ENCODE measurements at places on chromosomes 5 and 9.

- DNase-seq, result no peak
These were observed 53.7 kb upstream of the BOD1 start for GRCh38 chr5:173670130-173670651.

DNA sequence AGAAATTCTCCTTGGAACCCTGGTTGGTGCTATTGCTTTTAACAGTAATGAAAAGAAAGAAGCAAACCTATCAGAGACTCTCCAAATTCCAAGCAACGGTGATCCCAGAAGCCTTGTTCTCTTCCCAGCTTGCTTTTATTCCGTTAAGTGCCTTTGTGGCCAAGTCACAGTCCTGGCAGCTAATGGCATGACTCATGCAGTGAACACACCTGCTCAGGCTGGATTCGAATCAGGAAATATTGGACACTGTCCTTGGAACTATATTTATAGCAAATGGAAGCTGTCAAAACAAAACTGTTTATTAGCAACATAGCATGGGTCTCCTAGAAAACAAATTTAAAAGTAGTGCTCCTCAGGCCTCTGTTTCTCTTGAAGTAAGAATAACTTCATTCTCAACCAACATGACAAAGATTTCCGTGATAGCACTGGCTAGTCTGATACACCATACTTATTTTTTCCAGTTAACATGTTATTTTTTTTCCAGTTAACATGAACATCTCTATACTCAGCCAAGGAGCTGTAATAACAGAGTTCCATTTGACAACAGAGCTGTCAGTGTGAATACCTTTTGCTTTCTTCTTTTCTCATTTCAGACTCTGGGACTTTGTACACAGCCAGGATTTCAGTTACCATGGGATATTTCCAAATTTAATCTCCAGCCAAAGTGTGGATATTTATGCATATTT is 502.4 kb downstream of the GADD45G start:
- DNase-seq, result no peak

GRCh38 chr5:150148117-150148927 is 7.3 kb downstream of the PDGFRB start:
- no peak for DNase-seq

GRCh38 chr5:155983954-155984353 is 343.0 kb upstream of the SGCD start:
- DNase-seq, result no peak

DNA sequence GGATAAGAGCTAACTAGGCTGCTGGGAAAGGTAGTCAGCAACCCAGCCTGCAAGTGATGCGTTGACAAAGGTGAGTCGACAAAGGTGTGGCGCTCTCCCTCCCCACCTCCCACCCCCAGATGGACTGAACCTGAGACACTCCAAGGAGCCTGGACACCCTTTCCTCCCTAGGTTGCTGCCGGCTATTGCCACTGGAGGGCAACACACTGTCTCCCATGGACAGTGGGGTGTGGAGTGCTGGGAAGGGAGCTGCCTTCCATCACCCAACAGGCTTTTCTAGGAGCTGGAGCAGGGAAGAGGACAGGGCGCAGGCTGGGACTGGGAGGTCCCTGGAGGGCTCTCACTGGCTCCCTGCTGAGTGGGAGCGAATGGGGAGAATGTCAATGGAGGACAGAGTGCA is 75.4 kb upstream of the ARAP3 start:
- DNase-seq, result no peak

DNA sequence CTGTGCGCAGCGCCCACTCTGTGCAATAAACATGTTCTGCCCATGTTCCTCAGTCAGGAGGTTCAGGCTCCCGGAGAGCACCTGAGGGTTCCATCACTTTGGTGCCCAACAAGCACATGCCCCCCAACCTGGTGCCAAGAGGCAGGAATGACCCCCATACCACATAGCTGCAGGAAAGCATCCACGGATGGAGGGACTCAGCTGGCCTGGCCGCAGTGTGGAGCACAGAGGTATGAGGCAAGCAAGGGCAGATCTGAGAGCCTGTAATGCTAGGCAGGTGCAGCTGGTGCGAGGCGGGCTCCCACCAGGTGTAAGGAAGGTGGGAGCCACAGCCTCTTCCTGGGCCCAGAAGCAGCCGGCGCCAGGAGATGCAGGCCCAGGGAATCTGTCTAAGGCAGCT is 4.3 kb upstream of the MRNIP start:
- DNase-seq, result no peak

DNA sequence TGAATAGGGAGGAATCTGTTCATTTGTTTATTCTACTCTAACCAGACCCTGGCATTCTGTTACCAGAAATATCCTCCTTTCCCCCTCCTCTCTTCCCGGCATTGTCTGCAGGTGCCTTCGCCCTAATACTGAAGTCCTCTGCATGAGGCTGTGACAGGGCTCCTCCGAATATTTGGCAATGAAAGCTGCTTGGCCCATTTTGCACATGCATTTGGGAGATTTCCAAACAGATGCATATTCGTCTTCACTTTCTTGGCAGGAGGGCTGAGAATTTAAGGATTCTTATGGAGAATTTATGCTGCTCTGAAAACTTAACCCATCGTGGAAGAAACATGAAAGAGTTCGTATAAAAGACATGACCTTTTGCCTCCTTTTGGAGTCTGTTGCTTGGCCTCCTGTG is 484.0 kb downstream of the ZNF608 start:
- no peak for DNase-seq

GRCh38 chr9:85007748-85008147 is 338.2 kb downstream of the NTRK2 start:
- no peak for DNase-seq

DNA sequence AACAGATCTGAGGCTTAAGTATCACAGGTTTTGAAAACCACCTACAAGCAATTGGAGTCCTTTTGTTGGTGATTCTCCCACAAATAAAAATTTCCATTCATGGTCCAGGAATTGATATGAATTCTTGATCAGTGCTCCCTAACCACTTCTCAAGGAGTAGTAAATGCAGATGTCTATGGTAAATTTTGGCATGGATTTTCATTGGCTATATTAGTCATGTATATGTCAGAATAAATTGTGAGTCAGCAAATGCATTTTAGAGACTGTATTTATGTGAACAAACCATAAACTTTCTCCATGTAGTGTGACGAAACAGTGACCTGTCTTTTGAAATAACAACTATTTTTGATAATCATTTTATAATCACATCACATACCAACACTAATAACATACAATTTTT is 611.1 kb downstream of the HTR1A start:
- no peak for DNase-seq

- DNase-seq, result no peak
These were observed 29.8 kb upstream of the SEC16A start for GRCh38 chr9:136512651-136513071.

GRCh38 chr9:113465599-113466140 is 2.1 kb downstream of the RGS3 start:
- DNase-seq, result no peak

GRCh38 chr9:126331964-126332748 is 5.5 kb downstream of the MVB12B start:
- no peak for DNase-seq

- DNase-seq, result no peak
These were observed 50.2 kb upstream of the SLC44A1 start for GRCh38 chr9:105194234-105194633.

DNA sequence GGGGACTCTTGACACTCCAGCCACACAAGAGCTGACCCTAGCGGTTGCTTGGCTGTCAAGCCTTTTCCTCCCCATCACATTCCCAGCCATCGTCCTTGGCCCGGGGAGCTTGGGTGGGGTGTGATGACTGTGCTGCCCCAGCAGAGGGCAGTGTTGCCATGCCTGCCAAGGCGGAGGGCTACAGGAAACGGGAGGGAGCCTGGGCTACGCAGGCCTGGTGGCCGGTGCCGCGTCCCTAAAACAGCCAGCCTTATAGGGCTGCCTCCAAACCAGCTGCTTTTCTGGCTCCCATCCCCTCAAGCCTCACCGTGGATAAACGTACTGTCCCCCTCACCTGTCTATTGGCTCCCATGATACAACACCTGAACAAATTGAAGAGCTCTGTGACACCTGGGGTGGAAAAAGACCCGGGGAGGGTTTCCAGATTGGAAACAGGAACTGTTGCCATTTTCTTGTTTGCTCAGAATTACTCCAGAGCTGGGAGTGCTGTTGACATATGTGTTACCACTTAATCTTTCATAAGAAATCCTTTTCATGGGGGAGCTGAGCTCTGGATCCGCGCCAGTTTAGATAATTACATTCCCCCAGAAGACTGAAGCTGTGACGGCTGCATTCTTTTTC is 72.8 kb upstream of the ASTN2 start:
- DNase-seq, result peak; percentile 63

DNA sequence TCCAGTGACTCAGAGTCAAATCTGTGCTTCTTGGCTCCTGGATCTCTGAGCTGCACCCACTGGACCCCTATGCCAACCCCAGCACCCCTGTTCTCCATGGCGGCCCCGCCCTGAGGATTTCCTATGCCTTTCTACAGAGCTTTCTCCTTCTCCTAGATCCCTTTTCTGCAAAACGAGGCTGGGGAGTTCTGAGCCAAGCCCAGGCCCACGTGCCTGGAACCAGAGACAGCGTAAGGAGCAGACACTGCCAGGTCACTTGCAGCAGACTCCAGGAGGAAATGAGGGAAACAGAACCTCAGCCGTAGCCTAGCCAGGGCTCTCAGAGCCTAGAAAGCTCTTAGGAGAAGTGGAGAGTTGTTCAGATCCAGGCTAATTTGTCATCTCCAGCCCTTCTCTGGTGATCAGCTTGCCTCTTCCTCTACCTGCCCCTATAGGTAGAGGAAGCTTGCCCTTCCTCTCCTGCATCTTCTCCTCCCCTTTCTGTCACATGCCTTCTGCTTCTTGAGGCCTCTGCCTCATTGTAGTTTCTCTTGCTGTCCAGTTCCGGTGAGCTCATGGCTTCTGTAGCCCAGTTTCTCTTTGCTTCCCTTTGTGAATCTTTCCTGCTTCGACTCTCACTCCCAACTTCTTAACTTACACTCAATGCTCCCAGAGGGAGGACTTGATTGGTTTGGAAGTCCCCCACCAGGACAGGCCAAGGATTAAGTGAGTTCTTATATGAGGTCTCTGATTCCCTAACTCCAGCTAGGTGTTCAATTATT is 163.4 kb downstream of the RGS3 start:
- no peak for DNase-seq

DNA sequence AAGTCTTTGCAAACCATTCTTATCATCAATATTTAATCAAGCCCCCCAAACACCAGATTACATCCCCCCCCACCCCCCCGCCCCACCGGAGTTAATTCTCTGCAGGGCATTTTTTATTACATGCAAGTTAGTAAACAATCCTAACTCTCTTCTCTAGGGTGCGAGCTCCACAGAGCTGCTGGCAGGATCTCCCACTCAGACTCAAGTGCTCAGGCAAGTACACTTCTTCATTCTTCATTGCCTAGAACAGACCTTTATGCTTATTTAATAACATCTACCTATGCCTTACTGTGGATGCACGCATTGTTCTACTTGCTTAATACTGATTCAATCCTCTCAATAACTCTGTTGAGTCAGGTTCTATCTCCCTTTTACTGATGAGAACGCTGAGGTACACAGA is 9.9 kb downstream of the SAXO1 start:
- no peak for DNase-seq

DNA sequence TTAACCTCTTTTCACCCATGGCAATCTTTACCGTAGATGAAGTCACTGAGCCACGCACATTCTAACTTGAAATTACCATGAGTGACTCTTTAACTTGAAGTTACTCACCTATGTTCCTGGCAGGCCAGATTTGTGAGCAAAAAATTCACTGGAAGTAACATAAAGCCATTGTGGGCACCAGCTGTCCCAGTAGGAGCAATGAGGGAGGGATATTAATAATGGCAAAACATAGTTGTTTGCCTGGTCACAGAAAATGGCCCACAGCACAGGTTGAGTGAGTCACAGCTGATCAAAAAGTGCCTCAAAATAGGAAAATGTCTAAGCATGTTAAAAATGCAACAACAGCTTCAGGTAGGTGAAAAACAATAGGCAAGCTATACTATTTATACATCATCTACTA is 146.6 kb downstream of the EFNA5 start:
- DNase-seq, result no peak

DNA sequence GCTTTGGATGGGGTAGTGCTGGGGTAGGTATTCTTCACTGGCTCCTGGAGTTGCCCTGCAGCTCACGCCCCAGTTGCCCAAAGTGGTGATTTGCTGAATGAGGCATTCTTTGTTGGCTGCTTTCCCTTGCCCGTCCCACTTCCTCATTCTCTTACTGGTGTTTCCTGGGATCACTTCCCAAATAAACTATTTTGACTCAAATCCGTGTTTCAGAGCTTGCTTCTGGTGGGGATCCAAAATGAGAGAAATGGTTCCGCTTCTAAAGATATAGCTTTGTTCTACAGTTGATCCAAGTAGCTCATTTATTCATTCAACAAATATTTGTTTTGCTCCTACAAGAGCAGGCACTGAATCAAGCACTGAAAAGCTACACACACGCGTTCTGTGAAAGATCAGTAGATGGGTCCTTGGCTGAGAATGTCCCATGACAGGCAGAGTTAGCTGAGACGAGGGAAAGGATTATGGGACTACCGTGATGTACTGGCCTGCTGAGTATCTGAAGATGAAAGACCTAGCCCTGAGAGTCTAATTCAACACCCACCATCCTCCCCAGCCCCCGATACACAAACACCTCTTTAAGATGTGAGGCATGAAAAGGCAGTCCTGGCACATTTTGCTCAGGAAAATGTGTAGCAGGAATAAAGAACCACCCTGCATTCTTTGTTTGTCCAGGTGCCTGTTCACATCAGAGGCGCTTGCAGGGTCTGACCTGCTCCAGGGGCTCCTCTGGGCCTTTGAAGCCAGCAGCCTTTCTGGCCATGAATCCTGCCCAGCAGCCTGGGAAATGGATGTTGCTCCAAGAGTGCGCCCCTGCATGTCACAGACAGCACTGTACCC is 143.1 kb upstream of the RANBP3L start:
- DNase-seq, result peak; percentile 27

- DNase-seq, result no peak
These were observed 444.7 kb downstream of the MED10 start for GRCh38 chr5:5933651-5934050.

GRCh38 chr5:135477613-135478066 is 25.5 kb upstream of the TIFAB start:
- no peak for DNase-seq

GRCh38 chr9:88954066-88954465 is 37.2 kb upstream of the S1PR3 start:
- DNase-seq, result no peak

DNA sequence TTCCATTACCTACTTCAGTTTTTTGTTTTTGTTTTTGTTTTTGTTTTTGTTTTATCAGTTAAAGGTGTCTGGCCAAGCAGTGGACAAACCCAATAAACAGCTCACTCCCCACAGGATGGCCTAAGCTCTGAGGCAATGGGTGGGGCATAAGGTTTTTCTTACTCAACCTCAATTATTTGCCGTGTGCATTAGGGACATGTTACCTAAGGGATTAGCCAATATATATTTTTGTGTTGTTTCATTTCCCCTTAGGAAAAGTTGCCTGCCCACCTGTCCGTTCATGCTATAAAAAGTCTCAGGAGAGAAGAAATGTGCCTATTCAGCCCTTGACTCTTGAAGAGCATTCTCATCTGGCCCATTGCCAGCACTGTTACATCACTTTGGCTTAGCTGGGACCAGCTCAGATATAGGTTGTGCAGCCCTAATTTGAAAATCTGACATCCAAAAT is 7.3 kb downstream of the SH3RF2 start:
- DNase-seq, result no peak

Data from caudate nucleus (tissue), 63 donors.